Esophagus muscularis mucosa (tissue), 4 donors: ENCODE measurements at places on chromosomes 6 and 20. TPM values are rescaled to one million over a fixed set of nuclear protein-coding genes. Genes with fewer than 3 reads are reported as not detected.

DNA sequence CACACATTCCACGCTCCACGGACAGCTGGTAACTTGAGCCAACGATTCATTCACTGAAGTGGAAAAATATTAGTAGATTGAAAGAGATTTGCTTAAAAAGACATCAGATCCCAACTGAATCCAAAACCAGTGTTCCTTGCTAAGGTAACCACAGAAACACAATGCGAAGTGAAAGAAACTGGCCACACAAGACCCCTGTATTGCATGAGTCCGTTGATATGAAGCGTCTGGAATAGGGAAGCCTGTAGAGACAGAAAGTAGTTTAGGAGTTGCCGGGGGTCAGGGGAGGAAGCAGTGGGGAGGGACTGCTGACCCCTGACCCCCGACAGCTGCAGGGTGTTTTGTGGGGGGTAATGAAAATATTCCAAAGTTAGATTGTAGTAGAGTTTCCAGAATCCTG lies 10.0 kb downstream of the PCK1 start:
- no peak for DNase-seq

- no peak for DNase-seq
Observed at GRCh38 chr20:38165966-38166702, 1.1 kb upstream of the TGM2 start.

DNA sequence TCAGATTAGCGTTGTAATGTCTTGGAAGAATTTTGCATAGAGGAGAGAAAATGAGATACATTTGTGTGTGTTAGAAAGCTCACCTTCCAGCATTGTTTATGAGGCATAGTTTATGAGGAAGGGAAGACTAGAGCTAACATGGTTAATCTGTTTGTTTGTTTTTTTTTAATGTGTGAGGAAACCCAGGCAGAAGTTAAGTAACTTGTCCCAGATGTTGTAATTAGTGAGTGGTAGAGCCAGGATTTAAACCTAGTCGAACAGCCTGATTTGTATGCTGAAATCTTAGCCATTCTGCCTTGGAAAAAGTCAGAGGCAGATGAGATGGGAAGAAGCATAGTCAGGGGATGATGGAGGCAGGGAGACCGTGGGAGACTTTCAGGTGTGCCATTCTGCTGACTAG lies 29.1 kb downstream of the NDUFAF5 start:
- DNase-seq = no peak

CNBD2 gene
- total RNA-seq = 5.1 TPM

KIF6 gene
- 2.6 TPM for total RNA-seq

FBXO5 gene
- total RNA-seq = 6.3 TPM

DNA sequence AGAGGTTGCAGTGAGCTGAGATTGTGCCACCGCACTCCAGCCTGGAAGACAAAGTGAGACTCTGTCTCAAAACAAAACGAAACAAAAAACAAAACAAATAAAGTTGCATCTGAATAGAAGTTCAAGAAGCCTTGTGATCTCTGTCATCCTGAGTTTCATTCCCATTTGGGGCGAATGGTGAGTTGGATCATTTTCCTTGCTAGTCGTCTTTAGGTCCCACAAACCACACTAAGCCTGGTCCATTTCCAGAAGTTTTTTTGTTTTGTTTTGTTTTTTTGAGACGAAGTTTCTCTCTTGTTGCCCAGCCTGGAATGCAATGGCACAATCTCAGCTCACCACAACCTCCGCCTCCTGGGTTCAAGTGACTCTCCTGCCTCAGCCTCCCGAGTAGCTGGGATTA lies 33.8 kb downstream of the ZNF217 start:
- DNase-seq = no peak

PRICKLE4 gene
- total RNA-seq = 4.4 TPM

GRCh38 chr20:51156041-51156982 lies 133.4 kb upstream of the KCNG1 start:
- peak; percentile 86 for DNase-seq
